Kidney epithelial cell (primary cell): ENCODE measurements at places on chromosomes 3 and 15.

- DNase-seq = no peak
Observed at GRCh38 chr15:91331581-91331980, 231.5 kb downstream of the SV2B start.

GRCh38 chr3:45979378-45979777 is 16.2 kb downstream of the FYCO1 start:
- no peak for DNase-seq

DNA sequence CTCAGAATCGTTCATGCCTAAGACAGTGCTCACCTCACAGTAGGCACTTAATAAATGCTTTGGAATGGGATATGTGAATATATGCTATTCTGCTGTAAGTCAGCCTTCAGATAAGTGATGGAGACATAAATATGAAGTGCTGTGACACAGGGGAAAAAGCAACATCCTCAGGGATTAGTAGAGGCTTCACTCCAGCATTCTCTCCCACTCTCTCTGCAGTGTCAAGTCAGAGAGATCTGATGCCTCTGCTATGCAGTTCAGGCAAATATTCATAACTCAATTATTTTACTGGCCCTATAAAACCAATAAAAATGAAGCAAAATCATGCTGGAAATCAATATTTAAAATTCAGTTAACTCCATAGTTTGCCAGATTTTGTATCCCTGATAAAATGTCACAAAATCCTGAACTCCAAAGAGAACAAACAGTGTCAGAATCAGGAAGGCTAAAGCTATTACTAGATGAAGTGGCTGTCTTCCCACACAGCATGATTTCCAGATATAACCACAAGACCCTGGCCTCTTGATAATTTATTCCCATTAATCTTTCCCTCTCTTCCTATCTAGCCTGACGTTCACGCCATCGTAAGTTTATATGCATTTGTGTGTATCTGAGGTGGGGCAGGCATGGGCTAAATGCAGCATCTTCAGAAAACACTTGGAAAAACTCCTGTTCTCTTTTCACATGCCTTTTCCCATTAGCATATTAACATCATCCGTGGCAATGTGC is 278.9 kb upstream of the ATP11B start:
- no peak for DNase-seq

DNA sequence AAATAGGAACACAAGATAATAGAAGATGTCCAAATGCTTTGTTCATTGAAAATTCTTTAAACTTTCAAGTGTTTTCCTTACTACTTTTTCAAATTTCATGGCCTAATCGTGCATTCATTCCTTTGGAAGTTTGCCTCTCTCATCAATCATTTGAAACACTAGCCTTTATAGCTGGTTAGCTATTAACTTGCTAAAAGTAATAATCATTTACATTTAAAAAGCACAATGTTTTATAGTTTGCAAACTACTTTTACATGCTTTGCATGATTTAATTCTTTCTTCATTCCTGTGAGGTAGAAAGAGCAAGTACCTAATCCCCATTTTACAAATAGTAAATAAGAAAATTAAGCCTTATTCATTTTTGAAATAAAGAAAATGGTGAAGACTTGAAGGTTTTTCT is 137.4 kb upstream of the SLC7A14 start:
- DNase-seq = no peak

DNA sequence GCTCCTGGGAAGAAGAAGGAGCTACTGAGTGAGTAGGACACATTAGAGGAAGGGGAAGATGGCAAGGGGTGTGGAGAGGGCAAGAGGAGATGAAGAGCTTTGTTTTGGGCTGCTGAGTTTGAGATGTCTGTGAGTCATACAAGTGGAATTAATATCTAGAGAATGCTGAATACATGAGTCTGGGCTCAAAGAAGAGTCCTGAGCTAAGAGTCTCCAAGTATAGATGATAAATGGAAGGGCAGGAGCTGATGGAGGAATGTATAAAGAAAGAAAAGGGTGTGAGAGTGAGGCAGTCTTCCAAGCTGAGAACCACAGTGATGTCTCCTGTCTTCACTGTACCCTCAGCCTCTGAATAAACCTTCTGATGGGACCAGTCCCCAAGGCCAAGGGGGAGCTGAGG is 205.5 kb upstream of the MRPL3 start:
- DNase-seq = no peak

- no peak for DNase-seq
Observed at GRCh38 chr15:59998305-59998949, 5.7 kb upstream of the FOXB1 start.

- no peak for DNase-seq
Observed at GRCh38 chr15:78374436-78375393, 34.6 kb downstream of the CRABP1 start.

GRCh38 chr3:52270252-52270754 is 8.1 kb downstream of the WDR82 start:
- no peak for DNase-seq

GRCh38 chr3:69763458-69763857 is 24.2 kb downstream of the MITF start:
- no peak for DNase-seq

DNA sequence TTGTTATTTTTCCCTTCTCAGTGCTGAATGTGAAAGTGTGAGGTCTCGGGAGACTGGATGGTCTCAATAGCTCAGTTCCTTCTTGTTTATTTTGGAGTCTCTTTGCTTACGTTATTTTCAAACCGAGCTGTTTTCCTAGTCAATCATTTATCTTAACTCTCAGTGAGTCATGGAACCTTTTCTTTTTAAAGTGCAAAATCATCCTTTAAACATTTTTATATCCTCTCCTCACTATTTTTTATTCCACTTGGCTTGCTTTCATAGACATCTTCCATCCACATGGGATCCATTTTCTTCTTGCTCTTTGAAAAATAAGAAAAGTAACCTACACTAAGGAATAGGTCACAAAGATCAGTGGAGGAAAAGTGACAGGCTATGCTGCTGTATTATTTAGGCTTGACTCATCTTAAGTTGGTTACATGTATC is 497.8 kb downstream of the NAALADL2 start:
- DNase-seq = no peak

DNA sequence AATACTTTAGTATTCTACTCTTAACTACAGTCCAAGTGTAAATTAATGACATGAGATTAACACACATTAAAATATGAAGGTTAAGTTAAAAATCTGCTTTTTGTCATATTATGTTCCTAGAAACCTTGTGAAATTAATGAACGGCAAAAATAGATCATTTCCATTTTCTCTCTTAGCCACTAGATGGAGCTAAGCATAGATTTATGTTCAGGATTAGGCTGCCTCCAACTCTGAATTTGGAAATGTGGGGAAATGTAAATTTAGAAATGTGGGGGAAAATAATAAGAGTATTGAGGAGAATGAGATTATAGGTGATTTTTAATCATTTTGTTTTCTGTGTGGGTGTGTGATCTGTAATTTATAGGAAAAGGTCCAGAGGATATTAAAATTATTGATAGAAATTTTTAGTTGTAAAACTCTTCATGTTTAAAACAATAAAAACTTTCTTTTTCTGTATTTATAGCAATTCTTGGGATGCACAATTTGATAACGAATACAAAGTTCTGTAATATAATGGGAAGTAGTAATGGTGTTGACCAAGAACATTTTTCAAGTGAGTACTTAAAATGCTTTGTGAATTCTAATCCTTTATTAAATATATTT is 59.2 kb downstream of the TMOD3 start:
- no peak for DNase-seq

GRCh38 chr3:72368331-72368975 is 479.8 kb downstream of the SHQ1 start:
- no peak for DNase-seq

DNA sequence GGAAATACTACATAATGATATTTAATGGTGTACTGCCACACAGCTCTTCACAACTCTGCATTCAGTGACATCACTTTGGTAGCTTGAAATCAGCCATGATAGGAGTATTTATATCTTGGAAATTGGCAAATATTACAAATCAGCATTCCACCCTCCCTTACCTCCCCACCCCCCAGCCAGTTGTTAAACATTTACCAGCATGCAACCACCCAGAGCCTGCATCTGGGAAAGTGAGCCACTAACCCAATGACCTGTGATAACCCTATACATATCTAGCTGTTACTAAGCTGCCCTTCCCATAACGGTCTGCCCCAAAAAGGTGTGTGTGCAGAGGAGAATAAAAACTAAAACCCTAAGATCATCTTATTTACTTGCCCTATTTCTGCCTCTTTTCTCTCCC is 44.6 kb upstream of the SATB1 start:
- no peak for DNase-seq

- no peak for DNase-seq
Observed at GRCh38 chr3:80014576-80014975, 246.8 kb upstream of the ROBO1 start.

GRCh38 chr15:77004189-77004588 is 9.3 kb downstream of the PSTPIP1 start:
- DNase-seq = no peak

DNA sequence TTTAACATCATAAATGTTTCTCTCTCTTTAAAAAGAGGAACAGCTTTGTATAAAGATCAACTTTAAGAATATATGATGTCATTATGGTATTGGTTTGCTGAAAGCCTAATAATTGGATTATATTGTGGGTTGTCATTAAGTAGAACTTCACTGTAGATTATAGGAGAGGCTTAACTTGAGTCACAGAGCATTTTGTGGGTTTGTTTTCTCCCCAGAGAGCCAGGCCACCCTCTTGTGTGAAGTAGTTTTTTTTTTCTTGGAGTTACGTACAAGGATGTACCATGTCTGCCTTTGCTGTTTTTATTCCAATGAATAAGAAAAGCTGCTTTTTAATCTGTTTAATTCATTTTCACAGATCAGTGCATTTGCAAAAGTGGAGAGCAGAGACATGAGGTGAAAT is 354.8 kb upstream of the TBL1XR1 start:
- DNase-seq = no peak

DNA sequence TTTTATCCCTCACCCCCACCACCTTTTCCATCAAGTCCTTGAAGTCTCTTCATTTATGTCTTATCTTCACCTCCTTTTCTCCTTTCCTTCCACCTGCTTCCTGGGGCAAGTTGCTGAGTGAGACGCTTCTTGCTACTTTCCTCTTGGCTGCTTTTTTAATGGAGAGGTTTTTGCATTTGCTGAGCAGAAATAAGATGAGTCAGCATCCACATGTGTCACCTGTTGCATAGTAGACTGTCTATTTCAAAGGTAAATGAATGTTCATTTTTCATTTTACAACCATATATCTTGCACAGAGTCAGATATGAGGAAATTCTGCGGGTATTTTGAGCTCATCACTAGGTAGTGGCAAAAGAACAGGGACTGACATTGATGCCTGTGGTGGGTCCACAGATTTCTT is 18.6 kb downstream of the C3orf52 start:
- no peak for DNase-seq

GRCh38 chr15:89815769-89816168 is 1.1 kb upstream of the ANPEP start:
- no peak for DNase-seq

DNA sequence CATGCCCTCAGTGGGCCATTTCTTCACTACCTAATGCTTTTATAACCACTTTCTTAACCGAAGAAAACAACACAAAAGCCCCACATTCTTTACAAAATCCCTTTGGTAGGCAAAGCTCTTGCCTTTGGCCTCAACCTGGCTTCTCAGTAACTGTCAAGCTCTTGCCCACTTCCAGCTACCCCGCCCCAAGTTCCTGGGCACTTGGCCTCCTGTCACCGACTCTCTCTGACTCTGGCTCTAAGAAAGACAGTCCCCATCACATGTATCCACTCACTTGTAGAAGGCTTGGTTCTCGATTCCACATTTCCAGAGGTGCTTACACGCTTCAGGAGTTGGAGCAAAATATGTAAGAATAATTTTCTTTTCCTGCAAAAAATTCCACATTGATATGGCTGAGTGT is 61.1 kb downstream of the WDR76 start:
- no peak for DNase-seq

DNA sequence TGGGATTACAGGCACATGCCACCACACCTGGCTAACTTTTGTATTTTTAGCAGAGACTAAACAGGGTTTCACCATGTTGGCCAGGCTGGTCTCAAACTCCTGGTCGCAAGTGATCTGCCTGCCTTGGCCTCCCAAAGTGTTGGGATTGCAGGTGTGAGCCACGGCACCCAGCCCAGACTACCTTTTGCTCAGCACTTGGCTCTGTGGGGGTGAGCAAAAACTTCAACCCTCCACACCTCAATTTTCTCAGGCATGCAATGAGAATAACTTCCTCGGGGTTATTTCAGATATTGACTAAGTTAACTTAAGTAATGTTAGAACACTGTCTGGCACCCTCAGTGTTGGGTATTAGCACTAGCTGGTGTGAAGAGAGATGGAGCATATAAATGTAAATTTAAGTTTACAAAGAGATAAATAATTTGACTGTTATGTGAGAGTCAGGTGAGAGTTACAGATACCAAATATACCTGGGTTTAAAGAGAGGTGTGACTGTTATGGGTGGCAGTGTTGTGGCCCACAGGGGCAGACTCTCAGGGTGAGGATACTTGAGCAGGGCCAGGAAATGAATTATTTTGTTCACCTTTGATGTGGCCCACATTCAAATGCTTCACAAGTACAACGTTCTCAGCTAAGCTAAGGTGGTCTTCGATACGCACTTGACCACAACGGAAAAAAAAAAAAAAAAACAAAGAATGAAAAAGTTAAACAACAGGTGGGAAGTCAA is 29.0 kb downstream of the CPOX start:
- DNase-seq = no peak

GRCh38 chr3:103440539-103441203 is 1005.9 kb downstream of the ZPLD1 start:
- DNase-seq = no peak

GRCh38 chr3:170761103-170761502 is 108.9 kb downstream of the RPL22L1 start:
- no peak for DNase-seq

- no peak for DNase-seq
Observed at GRCh38 chr15:80932989-80933388, 56.6 kb downstream of the MESD start.

- DNase-seq = no peak
Observed at GRCh38 chr15:75073197-75073596, 49.8 kb downstream of the PPCDC start.

- no peak for DNase-seq
Observed at GRCh38 chr15:65914386-65914785, 45.1 kb downstream of the RAB11A start.

- no peak for DNase-seq
Observed at GRCh38 chr3:17444865-17445264, 297.6 kb downstream of the TBC1D5 start.

DNA sequence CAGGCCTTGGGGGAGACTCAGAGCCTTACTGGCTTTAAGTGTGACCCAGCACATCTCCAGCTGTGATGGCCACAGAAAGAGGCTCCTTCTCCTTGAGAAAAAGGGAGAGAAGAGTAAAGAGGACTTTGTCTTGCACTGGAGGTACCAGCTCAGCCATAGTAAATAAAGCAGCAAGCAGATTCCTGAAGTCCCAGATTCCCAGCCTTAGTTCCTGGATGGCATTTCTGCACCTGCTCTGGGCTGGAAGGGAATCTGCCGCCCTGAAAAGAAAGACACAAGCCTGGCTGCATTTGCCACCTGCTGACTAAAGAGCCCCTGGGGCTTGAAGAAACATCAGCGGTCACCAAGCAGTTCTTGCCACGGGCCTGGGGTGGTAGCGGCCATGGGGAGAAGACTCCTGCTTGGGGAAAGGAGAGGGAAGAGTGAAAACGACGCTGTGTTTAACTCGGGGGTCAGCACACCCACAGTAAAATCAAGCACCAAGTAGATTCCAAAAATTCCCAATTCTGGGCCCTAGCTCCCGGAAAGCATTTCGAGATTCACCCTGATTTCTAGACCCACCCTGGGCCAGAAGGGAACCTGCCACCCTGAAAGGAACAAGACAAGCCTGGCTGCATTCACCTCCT is 24.2 kb upstream of the TNK2 start:
- no peak for DNase-seq

- no peak for DNase-seq
Observed at GRCh38 chr3:140394488-140395133, 283.3 kb upstream of the TRIM42 start.

GRCh38 chr3:102301155-102301880 is 133.5 kb upstream of the ZPLD1 start:
- no peak for DNase-seq
